ENCODE measurements at places on chromosomes 11 and 22. TPM values are rescaled to one million over a fixed set of nuclear protein-coding genes. Genes with fewer than 3 reads are reported as not detected.

DNA sequence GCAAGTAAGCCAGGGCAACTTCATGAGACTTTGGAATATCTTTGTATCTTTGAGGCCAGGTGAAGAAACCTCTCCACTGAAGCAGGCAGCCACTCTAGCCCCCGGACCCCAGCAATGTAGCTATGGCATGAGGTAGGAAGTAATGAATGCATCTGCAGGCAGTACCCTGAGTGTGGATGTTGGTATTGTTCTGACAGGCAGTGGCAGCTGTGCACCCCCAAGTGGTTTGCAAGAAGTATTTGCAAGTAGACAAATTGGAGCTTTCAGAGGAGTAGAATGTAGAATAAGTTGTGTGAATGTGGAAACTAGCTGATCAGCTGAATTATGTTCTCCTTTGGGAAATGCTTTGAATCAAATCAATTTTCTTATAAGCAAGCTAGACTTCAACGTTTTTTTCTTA lies 194.4 kb upstream of the PGR start:
- DNase-seq, result no peak

- DNase-seq, result no peak
These were observed 646.2 kb upstream of the ANO5 start for GRCh38 chr11:21546703-21547102.

DNA sequence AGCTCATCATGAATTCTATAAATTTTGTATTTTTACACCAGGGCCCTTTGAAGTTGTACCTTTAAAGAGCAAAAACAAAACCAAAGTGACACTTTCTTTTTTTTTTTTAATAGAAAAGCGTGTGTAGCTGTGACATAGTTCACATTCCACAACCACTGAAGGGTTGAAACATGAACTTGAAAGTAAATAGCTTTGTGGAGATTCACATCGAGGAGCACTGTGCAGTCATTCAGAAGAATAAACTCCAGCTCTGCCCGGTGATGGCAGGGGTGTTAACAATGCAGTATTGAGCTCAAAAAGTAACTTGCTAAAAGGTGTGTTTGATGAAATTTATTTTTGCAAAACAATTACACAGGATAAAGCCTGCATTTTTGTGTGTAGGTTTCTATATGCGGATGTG lies 1166.2 kb downstream of the TBC1D22A start:
- no peak for DNase-seq

DNA sequence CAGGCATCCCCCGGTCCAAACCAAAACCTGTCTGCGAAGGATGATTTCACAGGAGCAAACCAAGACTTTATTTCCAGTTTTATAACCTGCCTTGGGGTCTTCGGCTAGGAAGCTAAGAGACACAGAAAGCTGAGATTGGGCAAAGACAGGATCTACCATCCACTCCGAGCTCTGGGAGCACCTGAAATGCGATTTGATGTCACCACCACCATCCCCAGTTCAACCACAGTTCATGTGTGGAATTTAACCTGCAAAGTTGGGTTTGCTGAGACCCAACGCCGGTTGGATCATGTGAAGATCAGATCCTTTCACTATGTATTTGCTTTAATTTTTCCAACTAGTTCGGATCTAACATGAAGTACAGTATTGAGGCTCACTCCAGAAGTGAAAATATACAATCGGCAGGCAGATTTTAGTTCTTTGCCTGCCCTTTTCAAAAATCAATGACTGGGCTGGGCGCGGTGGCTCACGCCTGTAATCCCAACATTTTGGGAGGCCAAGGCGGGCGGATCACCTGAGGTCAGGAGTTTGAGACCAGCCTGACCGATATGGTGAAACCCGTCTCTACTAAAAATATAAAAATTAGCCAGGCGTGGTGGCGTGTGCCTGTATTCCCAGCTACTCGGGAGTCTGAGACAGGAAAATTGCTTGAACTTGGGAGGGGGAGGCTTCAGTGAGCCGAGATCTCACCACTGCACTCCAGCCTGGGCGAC lies 1.4 kb upstream of the C11orf24 start:
- no peak for DNase-seq

DNA sequence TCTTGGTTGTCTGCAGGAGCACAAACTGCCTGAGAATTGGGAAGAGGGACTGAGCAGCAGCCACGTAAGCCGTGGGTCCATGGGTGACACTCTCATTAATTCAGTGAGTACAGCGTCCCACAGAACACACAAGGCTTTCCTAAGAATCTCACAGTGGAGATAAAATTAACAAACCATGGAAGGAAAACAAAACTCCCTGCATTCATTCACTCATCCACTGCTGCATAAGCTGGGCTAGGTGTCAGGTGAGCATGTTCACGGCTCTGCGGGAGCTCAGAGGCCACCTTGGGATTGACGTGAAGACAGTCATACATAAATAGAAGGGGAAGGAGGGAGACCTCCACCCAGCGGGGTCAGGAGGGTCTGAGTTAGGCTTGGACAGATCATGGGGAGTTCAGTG lies 1442.7 kb downstream of the TBC1D22A start:
- no peak for DNase-seq

DNA sequence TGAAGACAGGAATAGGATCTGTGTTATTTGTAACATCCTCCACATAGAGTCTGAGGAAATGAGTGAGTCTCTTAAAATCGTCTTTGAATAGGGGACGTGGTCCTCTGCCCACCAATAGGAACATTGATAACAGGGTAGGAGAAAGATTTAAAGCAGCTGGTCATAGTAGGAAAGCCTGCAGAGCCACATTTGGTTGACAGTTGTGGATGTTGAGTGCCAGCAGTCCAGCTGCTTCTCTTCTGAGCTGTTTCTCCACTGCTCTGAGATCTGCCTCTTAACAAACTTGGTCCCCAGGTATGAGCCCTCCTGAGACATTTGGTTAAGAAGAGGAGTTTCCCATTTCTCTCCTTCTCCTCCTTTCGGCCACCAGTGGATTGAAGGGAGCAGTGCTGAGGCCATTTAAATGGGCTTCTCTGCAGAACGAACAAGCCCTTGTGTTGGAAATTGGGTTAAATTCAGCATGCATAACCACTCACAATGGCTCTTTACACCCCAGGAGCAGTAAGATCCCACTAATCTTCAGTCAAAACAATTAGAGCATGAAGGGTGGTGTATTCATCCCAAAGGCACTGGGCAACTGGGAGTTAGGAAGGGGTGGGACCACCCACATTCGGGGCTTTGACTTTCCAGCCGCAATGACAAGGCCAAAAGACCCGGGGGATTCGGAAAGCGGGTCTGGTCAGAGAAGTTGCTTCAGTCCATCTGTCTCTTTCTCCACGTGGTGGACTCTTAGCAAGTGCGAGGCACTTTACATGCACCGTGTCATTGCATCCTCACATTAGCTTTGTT lies 32.3 kb downstream of the MIAT start:
- DNase-seq, result no peak

DNA sequence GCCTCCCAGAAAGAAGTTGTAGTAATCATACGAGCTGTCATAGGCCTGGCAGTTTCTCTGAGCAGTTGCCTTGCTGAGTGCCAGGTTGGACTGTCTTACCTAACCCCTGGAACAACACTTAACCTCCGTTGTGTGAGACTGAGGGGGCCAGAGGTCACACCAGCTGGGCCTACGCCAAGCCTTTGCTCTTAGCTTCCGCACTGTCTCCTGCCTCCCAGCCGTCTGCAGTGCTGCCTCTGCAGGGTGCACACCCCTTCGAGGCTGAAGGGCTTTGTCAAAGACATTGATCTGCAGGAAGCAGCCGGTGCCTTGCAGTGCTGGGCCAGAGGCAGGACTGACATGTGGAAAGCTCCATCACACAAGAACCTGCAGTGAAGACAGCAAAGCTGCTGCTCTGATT lies 16.7 kb downstream of the TAB1 start:
- no peak for DNase-seq

DNA sequence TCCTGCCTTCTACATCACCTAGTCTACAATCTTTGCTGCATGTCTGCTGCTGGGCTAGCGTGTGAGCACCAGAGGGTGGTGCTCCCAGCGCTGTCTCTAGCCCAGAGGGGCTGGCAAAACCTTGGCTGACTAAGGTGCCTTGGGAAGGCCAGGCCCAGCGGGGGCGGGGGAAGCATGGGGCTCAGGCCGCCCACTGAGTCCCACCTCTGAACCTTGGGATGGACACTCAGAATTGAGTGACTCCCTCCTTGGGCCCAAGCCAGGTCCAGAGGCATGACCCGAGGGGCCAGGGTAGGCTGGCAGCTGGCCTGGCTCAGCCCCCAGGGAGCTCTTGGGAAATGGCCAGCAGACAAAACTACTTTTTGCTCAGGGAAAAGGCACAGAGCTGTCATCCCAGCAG lies 7.6 kb upstream of the GAL3ST1 start:
- DNase-seq, result no peak

GRCh38 chr11:61693922-61694601 lies 13.9 kb downstream of the DAGLA start:
- peak; percentile 46 for DNase-seq

DNA sequence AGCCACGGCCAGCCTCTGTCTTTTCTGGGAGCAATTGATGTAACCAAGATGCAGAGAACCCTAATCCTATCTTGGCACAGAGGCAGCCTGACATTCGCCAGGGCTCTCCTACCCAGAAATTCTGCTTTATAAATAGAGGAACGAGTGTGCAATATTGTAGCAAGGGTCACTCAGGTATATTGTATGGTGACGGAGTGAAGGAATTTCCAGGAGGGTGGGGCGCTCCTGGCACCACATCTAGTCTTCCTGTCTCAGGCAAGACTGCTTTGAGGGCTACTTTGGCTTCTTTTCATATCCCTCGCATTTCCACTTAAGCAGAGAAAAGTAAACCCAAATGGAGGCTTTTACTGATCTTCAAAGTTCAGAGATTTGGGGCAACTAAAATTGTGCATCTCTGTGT lies 114.4 kb downstream of the BARX2 start:
- DNase-seq, result no peak

DNA sequence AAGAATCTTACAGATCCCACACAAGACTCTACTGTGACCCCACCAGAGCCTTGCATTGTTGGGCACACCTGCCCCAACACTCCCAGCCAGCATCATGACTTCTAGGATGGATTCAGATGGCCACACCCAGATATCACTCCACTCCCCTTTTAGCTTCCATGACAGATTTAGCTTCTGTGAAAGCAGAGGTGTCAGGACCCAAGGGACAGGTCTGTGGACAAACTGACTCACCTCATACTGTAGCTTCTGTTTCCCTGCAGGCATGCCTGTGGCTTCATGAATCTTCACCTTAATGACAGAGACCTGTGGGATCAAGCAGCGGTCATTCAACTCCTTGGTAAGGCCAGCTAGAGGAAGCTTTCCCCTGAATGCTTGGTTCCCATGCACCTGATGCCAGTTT lies 8.5 kb upstream of the TBC1D10A start:
- no peak for DNase-seq

DNA sequence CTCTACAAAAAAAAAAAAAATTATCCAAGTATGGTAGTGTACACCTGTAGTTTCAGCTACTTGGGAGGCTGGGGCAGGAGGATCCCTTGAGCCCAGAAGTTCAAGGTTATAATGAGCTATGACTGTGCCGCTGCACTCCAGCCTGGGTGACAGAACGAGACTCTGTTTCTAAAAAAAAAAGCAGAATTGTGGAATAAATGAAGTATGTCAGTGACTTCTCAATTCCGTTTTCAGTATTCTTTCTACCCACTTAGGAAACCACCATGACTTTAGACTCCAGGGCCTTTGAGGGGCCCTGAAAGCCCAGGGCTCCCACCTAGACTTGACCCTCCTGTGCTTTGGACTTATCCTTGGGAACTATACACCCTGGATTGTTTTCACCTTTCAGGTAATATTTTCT lies 6.5 kb upstream of the NUP160 start:
- no peak for DNase-seq

- no peak for DNase-seq
These were observed 7.3 kb upstream of the PES1 start for GRCh38 chr22:30598986-30599385.

- no peak for DNase-seq
These were observed 2.2 kb downstream of the MRGPRD start for GRCh38 chr11:68978626-68978930.

- DNase-seq, result no peak
These were observed 245.0 kb upstream of the B3GAT1 start for GRCh38 chr11:134656861-134657540.

GRCh38 chr11:126440792-126441514 lies 85.5 kb downstream of the ST3GAL4 start:
- DNase-seq, result no peak

GRCh38 chr22:47599753-47600152 lies 837.3 kb downstream of the TBC1D22A start:
- DNase-seq, result no peak

DNA sequence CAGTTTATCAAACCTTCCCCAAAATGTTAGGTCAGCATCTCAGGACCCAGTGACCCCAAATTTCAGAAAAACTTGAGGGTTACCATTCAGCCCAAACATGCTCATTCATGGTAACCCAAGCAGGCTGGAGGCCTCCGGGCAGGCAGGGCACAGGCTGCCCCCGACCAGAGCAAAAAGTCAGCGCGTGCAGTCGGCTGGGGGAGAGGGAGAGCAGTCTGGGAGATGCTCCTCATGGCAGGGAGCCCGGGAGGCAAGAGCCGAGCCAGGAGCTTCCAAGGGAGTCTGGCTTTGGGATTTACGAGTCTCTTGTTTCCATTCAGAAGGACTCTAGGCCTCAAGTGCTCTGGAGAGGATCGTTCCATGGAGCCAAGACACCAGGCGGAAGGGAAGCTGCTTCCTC lies 45.7 kb downstream of the RPUSD4 start:
- DNase-seq, result no peak

DNA sequence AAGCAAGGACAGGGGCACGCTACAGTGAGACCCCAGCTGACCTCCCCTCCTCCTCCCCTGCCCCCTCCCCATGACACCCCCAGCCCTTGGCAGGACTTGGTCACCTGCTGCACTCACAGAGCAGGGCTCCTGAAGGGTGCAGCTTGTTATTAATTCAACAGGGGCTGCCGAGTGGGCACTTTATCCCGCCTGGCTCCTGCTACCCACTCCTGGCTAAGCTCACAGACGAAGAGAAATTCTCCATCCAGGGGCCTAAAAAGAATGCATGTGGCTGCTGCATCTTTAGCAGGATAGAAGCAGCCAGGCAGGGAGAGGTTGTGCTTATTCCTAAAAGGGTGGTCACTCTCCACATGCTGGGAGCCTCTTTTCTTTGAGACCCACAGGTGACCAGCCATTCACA lies 40.3 kb downstream of the GALNT18 start:
- DNase-seq, result no peak

- no peak for DNase-seq
These were observed 58.0 kb downstream of the CADM1 start for GRCh38 chr11:115446214-115446613.

- no peak for DNase-seq
These were observed 6.8 kb upstream of the PIM3 start for GRCh38 chr22:49953680-49954344.

DNA sequence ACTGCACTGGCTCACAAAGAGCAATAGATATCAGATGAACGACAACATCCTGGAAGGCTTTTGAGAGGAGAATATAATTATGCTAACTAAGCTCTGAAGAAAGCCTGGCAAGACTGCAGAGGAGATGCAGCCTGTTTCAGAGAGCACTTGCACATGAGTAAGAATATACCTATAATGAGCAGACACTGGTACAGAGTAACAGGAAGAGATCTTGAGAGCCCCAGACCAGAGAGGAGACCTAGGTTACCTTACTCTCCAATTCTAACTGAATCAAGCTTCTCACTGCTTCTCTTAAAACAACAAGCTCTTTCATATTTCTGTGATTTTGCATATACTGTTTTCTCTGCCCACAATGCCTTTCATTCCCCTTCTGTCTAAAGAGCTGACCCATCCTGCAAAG lies 66.5 kb downstream of the FAM168A start:
- no peak for DNase-seq

The TRIM29 gene
- total RNA-seq, result 0.22 TPM

The FGF3 gene
- not detected for total RNA-seq

The WBP2NL gene
- total RNA-seq, result not detected

The KRTAP5-11 gene
- total RNA-seq, result not detected

The OR8A1 gene
- not detected for total RNA-seq

The DUSP8 gene
- total RNA-seq, result 9.7 TPM

The RTN4R gene
- total RNA-seq, result 18.6 TPM

The GSTT2 gene
- not detected for total RNA-seq
